ENCODE measurements at places on chromosomes 7 and 10.

- DNase-seq, result no peak
Observed at GRCh38 chr7:38630720-38631673, at the start of gene AMPH. TSS of gene AMPH (minus strand) at chr7:38631373. CDS start at chr7:38631351, 22 bp downstream.

GRCh38 chr7:120023494-120024167, 249.3 kb upstream of the KCND2 start:
- no peak for DNase-seq

- DNase-seq, result no peak
Observed at GRCh38 chr7:128939861-128940410, 2.2 kb downstream of the IRF5 start.

DNA sequence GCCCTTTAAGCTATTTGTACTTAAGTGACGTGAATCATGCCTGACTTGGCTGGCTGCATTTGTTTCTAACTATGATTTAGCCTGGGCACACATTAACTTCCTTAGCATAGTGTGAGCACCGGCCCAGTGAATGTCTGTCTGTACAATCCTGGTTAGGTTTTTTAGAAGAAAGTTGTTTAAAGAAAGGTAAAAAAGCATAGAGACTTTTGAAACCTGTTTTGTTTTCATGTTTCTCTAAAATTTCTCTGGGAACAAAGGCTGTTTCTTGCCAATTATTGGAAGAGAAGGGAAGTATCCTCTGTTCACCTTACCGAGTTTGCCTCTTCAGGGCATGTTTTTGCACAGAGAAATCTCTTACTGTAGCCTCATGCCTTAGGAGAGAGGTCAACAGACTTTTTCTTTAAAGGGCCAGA, 42.9 kb upstream of the MET start:
- no peak for DNase-seq

DNA sequence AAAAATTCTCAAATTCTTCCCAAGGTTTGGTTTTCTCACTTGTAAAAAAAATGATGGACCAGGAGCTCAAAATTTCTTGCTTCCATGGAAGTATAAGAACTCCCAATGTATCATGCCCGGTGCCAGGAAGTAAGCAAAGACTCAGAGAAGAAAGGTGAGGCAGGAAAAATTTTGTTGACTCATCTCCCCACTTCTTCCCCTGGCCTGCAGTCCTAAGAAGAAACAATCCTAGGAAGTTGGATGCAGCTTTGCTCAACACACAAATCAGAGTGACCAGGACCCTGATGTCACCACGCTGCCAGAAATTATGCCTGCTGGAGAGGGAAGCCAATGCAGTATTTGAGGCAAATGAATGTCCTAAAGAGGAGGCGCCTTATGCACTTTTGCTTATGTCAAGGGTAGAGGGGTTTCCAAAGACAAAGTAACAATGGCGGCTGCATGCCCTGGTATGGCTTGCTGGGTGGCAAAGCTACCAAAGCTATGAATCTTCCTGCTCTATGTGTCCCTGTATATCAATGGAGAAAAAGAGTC, 163.6 kb downstream of the NEURL1 start:
- DNase-seq, result no peak

DNA sequence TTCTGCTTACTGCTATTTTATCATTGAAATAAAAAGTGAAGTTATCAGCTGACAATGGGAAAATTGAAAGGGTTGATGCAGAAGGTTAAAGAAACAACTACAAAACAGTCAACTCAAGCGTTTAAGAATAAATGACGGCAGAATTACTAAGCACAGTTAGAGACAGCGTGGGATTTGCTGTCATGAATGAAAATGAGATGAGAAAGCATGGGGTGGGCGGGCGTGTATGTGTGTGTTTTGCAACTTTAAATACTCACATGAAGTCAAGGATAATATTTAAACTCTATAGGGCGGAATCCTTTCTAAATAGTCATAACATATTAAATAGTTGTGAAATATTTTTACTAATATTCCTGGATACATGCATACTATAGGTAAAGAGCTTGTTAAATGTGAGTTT, 450.8 kb downstream of the ETV1 start:
- no peak for DNase-seq
